PC-9 (cell line): ENCODE measurements at places on chromosomes 12 and 14. TPM values are rescaled to one million over a fixed set of nuclear protein-coding genes. Genes with fewer than 3 reads are reported as not detected.
A peak's percentile ranks its signal among the peaks of the same experiment; 100 is the strongest.

The BCL2L14 gene
- 4.8 and 6.0 TPM in 2 replicates for total RNA-seq

- H3K27me3 ChIP-seq, result no peaks in the 10 kb centered on the region
- no peak for DNase-seq
- no peak overlapping the region for H3K27ac ChIP-seq
Observed at GRCh38 chr12:112218150-112218549, 92.8 kb downstream of the TRAFD1 start.

DNA sequence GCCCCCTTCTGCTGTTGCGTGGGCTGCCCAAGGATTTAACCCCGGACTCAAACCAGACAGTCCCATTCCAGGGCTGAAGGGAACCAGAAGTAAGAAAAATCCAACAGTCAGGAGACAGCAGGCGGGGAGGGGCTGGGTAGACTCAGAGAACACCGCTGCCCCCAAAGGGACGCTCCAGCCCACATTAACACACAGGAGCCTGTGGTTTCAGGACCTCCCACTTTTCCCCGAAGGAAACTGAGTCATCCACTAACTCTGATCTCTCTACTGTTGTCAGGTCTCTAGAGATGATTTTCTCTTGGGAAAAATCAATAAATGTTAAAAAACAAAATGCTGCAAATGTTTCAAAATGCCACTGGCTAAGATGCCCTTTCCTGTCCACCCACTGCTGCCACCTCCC is 41.6 kb downstream of the FBXO21 start:
- no peaks in the 10 kb centered on the region for H3K27me3 ChIP-seq
- no peak overlapping the region for H3K4me3 ChIP-seq
- no peaks in the 10 kb centered on the region for H3K36me3 ChIP-seq
- DNase-seq, result no peak
- H3K4me1 ChIP-seq, result no peaks in the 10 kb centered on the region

DNA sequence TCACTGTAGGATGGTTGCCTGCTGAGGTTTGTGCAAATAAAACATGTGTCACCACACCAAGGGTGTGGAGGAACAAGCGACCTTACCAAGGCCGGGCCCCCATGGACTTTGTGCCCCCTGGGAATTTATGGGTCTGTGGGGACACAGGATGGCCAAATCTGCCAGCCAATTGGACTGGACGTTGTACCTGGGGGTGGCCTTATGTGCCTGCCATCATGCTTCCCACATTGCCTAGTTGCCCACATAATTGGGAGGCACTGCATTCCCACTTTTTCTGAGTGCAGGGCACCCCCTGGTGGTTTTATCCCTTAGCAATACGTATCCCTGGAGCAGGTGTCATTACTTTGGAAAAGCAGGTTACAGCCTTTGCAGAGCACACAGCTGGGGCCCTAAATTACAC is 92.6 kb upstream of the TMPO start:
- no peak overlapping the region for H3K27ac ChIP-seq
- H3K36me3 ChIP-seq, result no peaks in the 10 kb centered on the region
- H3K4me1 ChIP-seq, result peaks cover 24% of the 10 kb centered on the region
- no peaks in the 10 kb centered on the region for H3K27me3 ChIP-seq
- no peak for DNase-seq

GRCh38 chr14:53953002-53953827 is 3.4 kb downstream of the BMP4 start:
- H3K27me3 ChIP-seq, result no peaks in the 10 kb centered on the region
- peaks cover 14% of the 10 kb centered on the region for H3K4me1 ChIP-seq
- peak overlapping the region; percentile 18 for H3K27ac ChIP-seq
- peaks cover 15% of the 10 kb centered on the region; the same call in 1 of the 2 replicates for H3K36me3 ChIP-seq
- DNase-seq, result peak; percentile 80
